Cortex of kidney (tissue), 1 donor: ENCODE measurements at places on chromosomes 5 and 9.

- no peak for DNase-seq
Observed at GRCh38 chr9:100020121-100020795, 78.5 kb downstream of the ERP44 start.

DNA sequence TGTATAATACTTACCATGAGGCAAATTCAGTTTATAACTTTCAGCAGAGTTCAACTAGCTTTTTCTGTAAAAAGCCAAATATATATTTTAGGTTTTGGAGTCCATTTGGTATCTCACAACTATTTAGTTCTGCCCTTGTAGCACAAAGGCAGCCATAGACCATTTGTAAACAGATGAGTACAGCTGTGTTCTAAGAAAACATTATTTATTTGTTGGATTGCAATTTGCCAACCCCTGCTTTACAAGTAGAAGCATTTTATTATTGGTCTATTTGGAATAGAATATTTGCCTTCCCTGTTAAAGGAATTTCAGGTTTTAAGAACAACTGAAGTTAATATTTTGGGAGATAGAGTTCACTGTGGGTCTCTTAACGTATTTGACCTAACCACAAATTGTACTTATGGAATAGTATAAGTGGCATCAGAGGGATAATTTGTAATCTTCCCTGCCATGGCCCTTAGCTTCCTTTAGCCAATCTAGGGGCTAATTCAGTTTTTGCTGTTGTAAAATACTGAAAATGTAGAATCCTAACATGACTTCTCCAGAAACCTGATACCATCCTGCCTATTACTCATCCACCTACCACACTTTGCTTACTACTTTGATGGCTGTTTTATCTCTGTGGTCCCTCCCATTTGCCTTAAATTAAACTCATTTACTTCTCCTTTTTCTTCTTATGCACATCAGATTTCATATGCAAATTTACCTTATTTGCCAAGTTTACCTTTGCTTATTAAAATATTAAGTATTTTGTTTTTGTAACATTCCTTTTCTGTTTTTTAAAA, 109.2 kb downstream of the DMXL1 start:
- no peak for DNase-seq

- DNase-seq = no peak
Observed at GRCh38 chr5:2181149-2181548, 298.4 kb upstream of the IRX4 start.

DNA sequence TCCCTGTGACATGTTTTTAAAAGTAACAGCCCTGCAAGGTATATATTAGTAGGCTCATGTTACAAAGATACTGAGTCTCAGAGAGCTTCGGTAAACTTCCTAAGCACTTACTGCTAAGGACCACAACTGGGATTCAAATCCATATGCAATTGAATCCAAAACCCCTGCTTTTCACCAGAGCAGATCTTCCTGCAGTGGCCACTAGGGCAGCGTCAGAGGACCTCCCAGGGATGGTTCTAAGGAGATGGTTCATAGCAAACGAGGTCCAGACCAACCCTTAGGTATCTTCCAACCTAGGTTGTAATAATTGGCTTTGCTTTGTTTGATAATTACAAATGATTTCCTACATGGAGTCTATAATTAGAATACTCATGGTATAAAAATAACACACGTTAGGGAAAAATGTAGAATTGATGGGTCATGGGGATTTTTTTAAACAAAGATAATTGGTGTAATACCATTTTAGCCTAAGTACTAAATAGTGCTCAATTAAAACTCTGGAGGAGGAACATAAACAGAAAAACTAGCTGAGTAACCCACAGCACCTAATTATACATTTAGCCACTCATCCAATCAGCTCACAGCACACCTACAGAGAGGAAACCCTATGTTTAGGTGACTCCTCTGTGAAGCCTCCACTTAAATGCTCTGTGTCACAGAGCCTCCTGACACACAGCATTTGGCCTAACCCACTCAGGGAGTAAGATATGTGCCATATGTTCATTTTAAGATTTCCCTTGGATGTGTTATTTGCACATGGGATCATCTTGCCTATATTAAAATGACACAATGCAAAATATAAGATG, 10.0 kb upstream of the CAST start:
- DNase-seq = no peak

GRCh38 chr5:149687486-149688168, 42.5 kb upstream of the PPARGC1B start:
- no peak for DNase-seq

- DNase-seq = no peak
Observed at GRCh38 chr9:130756037-130756436, 62.5 kb downstream of the EXOSC2 start.

DNA sequence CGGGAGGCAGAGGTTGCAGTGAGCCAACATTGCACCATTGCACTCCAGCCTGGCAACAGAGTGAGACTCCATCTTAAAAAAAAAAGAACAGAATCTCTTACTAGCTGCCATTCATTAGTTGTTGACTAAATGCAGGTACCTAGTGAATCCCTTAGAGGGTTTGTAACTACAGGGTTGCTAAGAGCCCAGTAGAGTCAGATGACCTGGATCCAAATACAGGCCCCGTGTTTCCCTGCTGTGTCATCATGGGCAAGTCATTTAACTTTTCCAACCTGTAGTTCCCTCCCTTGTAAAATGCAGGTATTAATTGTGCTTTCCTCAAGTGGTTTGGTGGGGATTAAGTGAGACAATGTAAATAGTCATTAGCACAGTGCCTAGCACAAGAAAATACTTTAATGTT, 32.8 kb downstream of the PLAC8L1 start:
- no peak for DNase-seq

DNA sequence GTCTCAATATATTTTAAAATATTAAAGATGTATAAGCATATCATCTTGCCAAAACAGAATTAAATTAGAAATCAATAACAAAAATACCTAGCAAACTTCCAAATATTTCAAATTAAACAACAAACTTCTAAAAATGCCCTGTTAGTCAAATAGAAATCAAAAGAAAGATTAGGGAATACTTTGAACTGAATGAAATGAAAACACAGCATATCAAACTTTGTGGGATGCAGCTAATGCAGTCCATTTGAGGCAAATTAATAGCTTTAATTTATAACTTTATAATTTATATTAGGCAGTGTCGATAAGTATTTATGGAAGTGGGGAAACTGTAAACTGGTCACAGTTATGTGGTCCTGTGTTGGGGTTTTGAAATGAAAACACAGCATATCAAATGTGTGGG, 17.1 kb downstream of the SLC6A3 start:
- no peak for DNase-seq

DNA sequence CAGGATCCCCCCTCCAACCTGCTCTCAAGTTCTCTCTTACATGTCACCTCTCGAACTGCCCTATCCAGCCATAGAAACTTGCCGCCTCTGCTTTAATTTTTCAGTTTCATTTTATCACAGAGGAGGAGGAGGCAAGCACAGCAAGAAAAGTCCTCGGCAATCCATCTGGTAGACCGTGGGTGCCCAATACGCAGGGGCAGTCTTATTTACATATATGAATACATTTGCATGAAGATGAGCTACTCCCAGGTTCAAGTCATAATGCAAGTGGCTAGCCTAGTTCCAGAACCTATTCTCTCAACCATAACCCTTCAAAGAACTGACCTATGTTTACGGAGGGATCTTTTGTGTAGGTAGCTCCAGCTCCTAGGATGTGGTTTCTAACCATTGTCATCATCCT, 223.2 kb upstream of the PANK3 start:
- DNase-seq = no peak

DNA sequence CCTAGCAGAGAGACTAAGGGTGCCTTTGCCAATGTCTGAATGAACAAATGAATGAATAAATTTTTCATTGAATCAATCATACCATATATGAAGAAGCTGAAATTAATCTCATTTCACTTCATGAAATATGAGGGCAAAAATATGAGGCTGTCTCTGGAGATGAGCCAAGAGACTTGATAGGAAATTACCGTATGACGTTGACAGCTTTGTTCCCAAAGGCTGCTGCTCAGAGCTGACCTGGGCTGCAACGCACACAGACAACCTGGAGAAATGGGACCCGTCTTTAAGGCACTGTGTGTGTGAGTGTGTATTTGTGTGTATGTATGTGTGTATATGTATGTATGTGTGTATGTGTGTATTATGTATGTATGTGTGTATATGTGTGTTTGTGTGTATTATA, 226.1 kb downstream of the IRX2 start:
- DNase-seq = no peak

- no peak for DNase-seq
Observed at GRCh38 chr9:137236936-137237421, 4.1 kb upstream of the TUBB4B start.

DNA sequence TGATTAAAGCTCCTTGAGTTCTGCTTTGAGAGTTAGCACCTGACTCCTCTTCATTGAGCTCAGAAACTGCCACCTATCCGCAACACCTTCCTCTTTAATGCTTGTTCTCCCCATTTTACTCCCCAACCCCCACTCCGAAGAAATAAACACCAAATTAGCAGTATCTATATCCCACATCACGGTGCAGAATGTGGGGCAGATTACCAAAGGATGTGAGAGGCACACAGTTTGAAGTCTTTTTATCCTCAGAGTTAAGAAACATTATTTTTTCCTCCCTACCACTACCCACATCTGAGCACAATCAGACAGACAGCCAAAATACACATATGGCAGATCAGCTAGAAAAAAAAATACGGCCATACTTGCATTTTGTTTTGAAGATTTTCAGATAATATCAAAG, 26.1 kb upstream of the IL7R start:
- no peak for DNase-seq

DNA sequence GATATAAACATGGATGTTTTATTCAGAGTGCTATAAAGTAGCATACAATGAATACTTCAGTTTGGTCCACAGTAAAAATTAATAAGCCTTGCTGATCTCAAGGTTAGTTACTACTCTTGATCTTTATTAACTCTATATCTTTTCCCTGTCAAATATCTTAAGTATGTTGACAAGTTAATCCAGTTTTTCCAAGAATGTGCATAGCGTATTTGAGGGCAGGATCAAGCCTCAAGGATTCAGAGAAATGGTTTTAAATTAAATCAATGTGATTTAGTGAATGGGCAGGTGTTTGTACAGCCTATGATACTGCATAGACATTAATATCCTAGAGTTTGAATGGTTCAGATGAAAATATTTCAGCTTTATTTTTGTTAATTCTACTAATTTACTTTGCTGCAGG, 20.7 kb downstream of the MATR3 start:
- no peak for DNase-seq

DNA sequence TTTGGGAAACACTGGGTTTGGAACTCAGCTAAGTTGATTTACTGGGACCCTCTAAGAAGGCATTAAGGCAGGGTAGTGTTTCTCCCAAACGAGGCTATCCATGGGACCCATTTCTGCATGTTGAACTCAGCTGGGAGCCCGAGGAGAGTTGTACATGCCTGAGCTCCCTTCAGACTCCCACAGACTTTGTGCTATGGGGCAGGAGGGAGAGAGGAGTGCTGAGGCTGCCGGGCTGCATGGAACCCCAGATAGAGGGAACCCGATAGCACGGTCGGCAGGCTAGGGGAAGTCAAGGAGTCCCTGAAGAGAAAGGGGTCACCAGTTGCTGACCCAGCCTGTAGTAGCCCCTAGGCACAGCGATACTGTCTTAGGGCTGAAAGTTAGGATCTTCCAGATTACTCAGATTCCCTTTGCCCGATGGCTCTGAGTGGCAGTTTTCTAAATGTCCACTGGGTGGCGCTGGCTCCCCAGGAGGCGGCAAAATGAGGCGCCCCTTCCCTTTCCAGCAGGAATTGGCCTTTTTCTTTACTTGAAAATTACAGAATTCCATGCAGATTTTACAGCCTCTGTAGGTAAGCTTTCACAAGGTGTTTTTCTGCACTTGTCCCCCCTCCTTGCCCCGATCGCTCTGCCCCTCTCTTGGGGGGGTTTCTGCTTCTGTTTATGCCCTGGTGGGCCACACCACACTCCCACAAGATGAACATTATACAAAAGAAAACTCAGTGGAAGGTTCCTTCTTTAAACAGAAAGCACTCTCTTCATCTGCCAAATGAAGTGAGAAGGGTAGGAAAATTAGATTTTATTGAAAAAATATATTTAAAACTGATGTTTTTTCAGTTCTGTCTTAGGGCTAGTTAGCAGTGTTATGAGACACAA, 17.8 kb downstream of the NANS start:
- no peak for DNase-seq

GRCh38 chr5:176491101-176491502, 42.9 kb downstream of the FAF2 start:
- no peak for DNase-seq

GRCh38 chr5:106408141-106408540, 1262.6 kb downstream of the EFNA5 start:
- no peak for DNase-seq

DNA sequence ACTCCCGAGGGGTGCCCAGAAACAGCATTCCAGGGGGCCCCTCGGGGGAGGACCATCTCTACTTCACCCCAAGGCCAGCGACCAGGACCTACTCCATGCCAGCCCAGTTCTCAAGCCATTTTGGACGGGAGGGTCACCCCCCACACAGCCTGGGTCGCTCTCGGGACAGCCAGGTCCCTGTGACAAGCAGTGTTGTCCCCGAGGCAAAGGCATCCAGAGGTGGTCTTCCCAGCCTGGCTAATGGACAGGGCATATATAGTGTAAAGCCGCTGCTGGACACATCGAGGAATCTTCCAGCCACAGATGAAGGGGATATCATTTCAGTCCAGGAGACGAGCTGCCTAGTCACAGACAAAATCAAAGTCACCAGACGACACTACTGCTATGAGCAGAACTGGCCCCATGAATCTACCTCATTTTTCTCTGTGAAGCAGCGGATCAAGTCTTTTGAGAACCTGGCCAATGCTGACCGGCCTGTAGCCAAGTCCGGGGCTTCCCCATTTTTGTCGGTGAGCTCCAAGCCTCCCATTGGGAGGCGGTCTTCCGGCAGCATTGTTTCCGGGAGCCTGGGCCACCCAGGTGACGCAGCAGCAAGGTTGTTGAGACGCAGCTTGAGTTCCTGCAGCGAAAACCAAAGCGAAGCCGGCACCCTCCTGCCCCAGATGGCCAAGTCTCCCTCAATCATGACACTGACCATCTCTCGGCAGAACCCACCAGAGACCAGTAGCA, 83.9 kb downstream of the GOLPH3 start:
- DNase-seq = no peak

- DNase-seq = no peak
Observed at GRCh38 chr9:136784997-136785361, 6.2 kb upstream of the TMEM141 start.
